ENCODE measurements at places on chromosomes 12 and 14. TPM values are rescaled to one million over a fixed set of nuclear protein-coding genes. Genes with fewer than 3 reads are reported as not detected.

Gene HAL
- total RNA-seq = 0.09 TPM

Gene DLST
- 59.7 TPM for total RNA-seq

Gene E2F7
- total RNA-seq = 2.4 TPM

Gene IRAK3
- 11.6 TPM for total RNA-seq

Gene NELL2
- total RNA-seq = not detected

Gene PRB2
- not detected for total RNA-seq

Gene TOMM20L
- total RNA-seq = not detected

Gene TMBIM6
- total RNA-seq = 354 TPM

Gene NTS
- 34.0 TPM for total RNA-seq

Gene FOXG1
- total RNA-seq = under 0.01 TPM

Gene METTL3
- 63.4 TPM for total RNA-seq

Gene ARHGEF25
- 36.2 TPM for total RNA-seq

Gene DACT1
- total RNA-seq = 35.8 TPM

Gene TMEM63C
- total RNA-seq = 0.30 TPM

Gene IL22
- not detected for total RNA-seq

Gene CLEC12A
- not detected for total RNA-seq

Gene CISTR
- total RNA-seq = not detected

Gene CCDC38
- not detected for total RNA-seq

Gene MAPK1IP1L
- 17.8 TPM for total RNA-seq

Gene RASAL1
- total RNA-seq = not detected

Gene SMCO2
- 1.4 TPM for total RNA-seq

Gene C12orf54
- not detected for total RNA-seq

Gene PLEKHG7
- total RNA-seq = not detected

Gene CABP1
- total RNA-seq = 4.2 TPM

Gene MCRS1
- total RNA-seq = 40.1 TPM

Gene CDK2
- 6.2 TPM for total RNA-seq

Gene GLIPR1
- 47.2 TPM for total RNA-seq

Gene NAV3
- total RNA-seq = 159 TPM

Gene HSP90AA1
- total RNA-seq = 907 TPM

Gene ABCD2
- 0.30 TPM for total RNA-seq

Gene TUBA1C
- 508 TPM for total RNA-seq

Gene AQP2
- not detected for total RNA-seq

Gene PLBD1
- total RNA-seq = 1.2 TPM

Gene PLCZ1
- not detected for total RNA-seq

Gene CPNE6
- total RNA-seq = not detected

Gene SLCO1A2
- not detected for total RNA-seq

Gene ADGRD1
- total RNA-seq = 0.05 TPM

Gene TAS2R50
- 8.6 TPM for total RNA-seq

Gene POTEG
- not detected for total RNA-seq

Gene KRT1
- not detected for total RNA-seq

Gene GNB3
- 3.6 TPM for total RNA-seq

Gene GPRC5A
- 6.2 TPM for total RNA-seq
